Gastrocnemius medialis (tissue), 4 donors: ENCODE measurements at places on chromosomes 5 and 9.

DNA sequence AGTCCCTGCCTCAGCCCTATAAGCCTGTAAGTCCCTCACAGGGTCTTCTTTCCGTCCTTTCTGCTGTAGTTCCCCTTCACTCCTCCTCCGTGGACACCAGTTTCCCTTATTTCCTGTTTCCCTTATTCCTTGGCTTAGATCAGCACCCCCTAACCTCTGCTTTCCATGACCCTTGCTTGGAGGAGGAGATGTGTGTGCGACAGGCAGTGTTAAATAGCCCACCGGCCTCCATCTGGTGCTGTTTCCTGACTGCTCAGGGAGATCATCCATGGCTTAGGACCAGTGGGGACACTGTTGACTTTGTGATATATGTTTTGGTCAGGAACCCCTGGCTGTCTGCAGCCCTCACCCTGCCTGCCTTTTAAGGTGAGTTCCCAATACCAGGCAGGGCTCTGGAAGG lies 34.1 kb upstream of the PSD2 start:
- DNase-seq: no peak

DNA sequence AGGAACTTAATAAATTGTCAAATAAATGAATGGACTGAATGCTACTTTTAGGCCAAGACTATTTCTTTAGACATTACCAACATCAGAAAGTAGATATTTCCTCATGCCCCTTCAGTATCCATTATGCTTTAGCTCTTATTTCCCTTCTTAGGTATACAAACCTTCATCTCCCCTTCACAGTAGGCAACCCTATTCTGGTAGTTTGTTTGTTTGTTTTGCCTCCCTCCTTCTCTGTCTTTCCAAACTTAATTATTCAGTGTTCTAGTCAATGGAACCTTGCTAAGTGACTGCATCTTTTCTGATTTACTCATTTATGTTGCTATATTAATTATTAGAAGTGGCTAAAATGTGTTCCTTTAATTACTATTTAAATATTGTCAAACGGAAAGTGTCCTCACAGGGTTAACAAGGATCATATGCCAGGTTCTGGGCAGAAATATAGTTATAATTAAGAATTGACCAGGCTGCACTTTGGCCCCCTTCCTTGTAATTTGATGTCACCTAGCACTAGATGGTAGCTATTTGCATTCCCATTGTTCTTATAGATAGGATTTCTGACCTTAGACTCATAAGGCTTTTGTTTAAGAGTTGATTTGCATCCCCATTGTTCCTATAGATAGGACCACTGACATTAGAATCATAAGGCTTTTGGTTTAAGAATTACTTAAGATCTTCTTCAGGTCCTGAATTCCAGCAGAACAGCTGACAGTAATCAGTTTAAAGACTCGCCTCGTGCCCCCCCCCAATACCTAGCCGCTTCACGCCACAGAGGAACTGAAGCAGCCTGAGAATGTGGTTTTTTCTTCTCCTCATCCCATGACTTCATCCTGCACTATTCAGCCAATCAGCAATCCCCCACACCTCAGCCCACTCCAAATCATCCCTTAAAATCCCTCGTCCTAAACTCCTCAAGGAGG lies 84.4 kb upstream of the NUDT12 start:
- no peak for DNase-seq

GRCh38 chr9:79165020-79165780 lies 406.6 kb upstream of the TLE4 start:
- DNase-seq: no peak

GRCh38 chr5:1737790-1738405 lies 61.7 kb downstream of the MRPL36 start:
- no peak for DNase-seq

- no peak for DNase-seq
Measured at GRCh38 chr5:119862619-119863018, 233.3 kb downstream of the FAM170A start.

GRCh38 chr5:62111428-62111827 lies 194.6 kb upstream of the KIF2A start:
- no peak for DNase-seq
